ENCODE measurements at places on chromosomes 5 and 9. TPM values are rescaled to one million over a fixed set of nuclear protein-coding genes. Genes with fewer than 3 reads are reported as not detected.

CNTNAP3B gene
- 18.9 TPM for total RNA-seq

NR4A3 gene
- 3.7 TPM for total RNA-seq

ISOC1 gene
- total RNA-seq: 32.6 TPM

GNA14 gene
- total RNA-seq: 4.0 TPM

ZDHHC11 gene
- total RNA-seq: 1.7 TPM

HMCN2 gene
- total RNA-seq: under 0.01 TPM

AIF1L gene
- total RNA-seq: 0.58 TPM

GAS1 gene
- total RNA-seq: 3.8 TPM

FER gene
- 26.8 TPM for total RNA-seq

TCF7 gene
- under 0.01 TPM for total RNA-seq

FGFR4 gene
- total RNA-seq: 0.56 TPM

TNFAIP8 gene
- total RNA-seq: 32.6 TPM

MAMDC2 gene
- total RNA-seq: 3.1 TPM

SLC24A2 gene
- not detected for total RNA-seq

ARL14EPL gene
- total RNA-seq: not detected

SV2C gene
- total RNA-seq: under 0.01 TPM

ZFP62 gene
- total RNA-seq: 23.4 TPM

KIF4B gene
- not detected for total RNA-seq

GBGT1 gene
- total RNA-seq: 3.3 TPM

ZNF879 gene
- total RNA-seq: 5.6 TPM

PCDHB12 gene
- 0.28 TPM for total RNA-seq

SHOC1 gene
- under 0.01 TPM for total RNA-seq

DBH gene
- total RNA-seq: not detected

HEMGN gene
- total RNA-seq: not detected

SPOCK1 gene
- total RNA-seq: 173 TPM

FAM153A gene
- total RNA-seq: 0.56 TPM

MYOZ3 gene
- total RNA-seq: 0.38 TPM

TENT4A gene
- 8.5 TPM for total RNA-seq

ANXA6 gene
- total RNA-seq: 423 TPM

MRPS2 gene
- total RNA-seq: 9.6 TPM

C9orf50 gene
- not detected for total RNA-seq

CTXN3 gene
- not detected for total RNA-seq

SOX30 gene
- not detected for total RNA-seq

NAIP gene
- total RNA-seq: 0.96 TPM

CERT1 gene
- 28.5 TPM for total RNA-seq

ELL2 gene
- 61.7 TPM for total RNA-seq

MELK gene
- 7.0 TPM for total RNA-seq

FAXDC2 gene
- total RNA-seq: 0.77 TPM

GABRG2 gene
- not detected for total RNA-seq

RORB gene
- under 0.01 TPM for total RNA-seq

SH2D3C gene
- total RNA-seq: 0.19 TPM

PCDHGA11 gene
- 3.1 TPM for total RNA-seq
